ENCODE measurements at places on chromosomes 6 and 20.

DNA sequence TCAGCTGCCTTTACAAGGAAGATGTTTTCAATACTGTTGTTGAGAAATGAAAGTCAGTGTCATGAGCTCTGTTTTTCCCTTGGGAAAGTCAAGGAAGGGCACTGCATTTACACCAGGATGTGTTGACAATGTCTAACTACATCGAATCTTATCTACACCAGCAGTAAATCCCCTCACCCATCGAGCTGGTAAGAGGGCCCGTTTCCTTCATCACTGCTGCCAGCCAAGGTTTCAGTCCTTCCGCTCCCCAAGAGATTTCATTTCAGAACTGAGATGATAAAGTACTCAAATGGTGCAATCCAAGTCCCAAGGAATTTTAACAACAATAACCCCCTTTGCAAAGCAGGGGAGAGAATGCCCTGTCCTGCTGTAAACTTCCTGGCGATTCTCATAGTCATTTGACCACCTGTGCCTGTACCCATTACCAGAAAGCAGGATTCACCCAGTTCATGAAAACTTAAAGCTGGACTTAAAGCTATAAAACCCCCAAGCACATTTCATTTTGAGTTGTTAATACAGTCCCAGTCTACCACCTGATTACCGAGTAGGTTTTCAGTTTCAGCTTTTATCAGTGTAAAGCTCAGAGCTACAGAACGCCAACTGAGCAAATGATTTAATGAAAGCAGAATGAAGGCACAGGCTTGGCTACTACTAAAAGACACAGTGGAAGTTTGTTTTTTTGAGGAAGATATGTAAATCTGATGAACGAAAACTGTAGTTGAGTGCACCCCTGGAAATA, 122.5 kb upstream of the TAB2 start:
- no peak for DNase-seq

DNA sequence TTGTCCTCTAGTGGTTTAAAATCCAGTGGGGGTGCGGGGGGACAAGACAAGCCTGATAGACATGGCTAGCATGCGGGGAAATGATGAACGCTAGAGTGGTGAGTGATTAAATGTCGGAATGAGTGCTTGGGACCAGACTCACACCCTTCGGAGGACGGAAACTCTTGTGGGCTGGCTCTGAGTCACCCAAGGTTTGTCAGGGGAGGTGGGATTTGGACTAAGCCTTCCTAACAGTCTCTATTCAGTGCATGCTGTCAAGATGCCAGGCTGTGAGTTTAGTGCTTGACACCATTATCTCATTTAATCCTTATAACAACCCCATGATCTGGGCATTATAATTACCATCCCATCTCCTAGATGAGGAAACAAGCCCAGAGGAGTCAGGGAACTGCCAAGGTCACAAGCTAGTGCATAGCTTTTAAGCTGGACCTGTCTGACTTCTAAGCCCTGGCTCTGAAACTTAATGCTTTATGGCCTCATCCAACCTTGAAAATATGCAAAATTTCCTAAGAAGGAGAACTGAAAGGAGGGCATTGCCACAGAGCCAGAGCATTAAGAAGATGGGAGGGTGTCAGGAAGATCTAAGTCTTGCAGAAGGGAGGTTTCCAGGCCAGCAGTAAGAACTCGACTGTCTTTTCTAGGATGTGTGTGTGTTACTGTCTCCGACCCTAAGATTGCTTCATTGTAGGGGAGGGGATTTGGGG, 168.7 kb upstream of the LRFN2 start:
- DNase-seq = no peak

- no peak for DNase-seq
These were observed 108.7 kb upstream of the LY86 start for GRCh38 chr6:6479785-6480184.

GRCh38 chr20:58693226-58694006, 816 bp downstream of the NPEPL1 start:
- DNase-seq = no peak

DNA sequence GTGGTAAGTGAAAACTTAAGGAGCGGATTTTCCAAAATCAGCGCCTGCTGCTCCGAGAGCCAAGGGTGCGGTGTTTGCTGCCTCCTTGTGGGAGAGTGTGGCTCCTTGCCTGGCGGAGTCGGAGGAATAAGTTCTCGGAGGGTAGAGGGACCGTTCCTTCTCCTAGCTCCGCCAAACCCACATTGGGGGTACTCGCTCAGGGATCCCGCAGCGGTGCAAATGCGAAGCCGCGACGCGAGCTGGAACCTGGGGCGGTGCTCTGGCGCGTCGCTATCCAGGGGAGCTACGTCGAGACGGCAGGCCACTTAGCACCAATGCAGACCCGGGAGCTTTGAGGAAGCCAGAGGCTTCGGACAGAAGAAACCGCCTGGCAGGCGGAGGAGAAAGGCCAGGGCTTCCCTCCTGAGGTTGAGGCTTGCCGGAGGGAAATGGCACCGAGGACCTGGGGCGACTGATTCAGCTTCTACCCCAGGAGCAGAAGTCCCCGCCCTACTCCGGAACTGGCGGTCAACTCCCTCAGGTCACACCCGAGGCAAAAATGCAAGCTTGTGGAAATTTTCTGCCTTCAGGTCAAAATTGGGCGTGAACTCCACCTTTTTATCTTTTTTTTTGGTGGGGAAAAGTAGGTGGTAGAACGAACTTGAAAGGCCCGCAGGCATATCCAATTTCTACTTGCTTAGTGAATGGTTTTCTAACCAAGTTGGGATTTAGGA, 5.7 kb upstream of the DDX43 start:
- DNase-seq = no peak

DNA sequence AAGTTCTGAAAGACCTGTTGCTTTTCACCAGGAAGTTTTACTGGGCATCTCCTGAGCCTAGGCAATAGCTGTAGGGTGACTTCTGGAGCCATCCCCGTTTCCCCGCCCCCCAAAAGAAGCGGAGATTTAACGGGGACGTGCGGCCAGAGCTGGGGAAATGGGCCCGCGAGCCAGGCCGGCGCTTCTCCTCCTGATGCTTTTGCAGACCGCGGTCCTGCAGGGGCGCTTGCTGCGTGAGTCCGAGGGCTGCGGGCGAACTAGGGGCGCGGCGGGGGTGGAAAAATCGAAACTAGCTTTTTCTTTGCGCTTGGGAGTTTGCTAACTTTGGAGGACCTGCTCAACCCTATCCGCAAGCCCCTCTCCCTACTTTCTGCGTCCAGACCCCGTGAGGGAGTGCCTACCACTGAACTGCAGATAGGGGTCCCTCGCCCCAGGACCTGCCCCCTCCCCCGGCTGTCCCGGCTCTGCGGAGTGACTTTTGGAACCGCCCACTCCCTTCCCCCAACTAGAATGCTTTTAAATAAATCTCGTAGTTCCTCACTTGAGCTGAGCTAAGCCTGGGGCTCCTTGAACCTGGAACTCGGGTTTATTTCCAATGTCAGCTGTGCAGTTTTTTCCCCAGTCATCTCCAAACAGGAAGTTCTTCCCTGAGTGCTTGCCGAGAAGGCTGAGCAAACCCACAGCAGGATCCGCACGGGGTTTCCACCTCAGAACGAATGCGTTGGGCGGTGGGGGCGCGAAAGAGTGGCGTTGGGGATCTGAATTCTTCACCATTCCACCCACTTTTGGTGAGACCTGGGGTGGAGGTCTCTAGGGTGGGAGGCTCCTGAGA, at the start of gene HFE:
Gene HFE (plus strand): TSS at position 146 of the 832 bp plus-strand sequence. CDS start 12 bp downstream, at position 158.
- no peak for DNase-seq

GRCh38 chr6:157980288-157981131, 1.2 kb upstream of the SYNJ2 start:
- no peak for DNase-seq

DNA sequence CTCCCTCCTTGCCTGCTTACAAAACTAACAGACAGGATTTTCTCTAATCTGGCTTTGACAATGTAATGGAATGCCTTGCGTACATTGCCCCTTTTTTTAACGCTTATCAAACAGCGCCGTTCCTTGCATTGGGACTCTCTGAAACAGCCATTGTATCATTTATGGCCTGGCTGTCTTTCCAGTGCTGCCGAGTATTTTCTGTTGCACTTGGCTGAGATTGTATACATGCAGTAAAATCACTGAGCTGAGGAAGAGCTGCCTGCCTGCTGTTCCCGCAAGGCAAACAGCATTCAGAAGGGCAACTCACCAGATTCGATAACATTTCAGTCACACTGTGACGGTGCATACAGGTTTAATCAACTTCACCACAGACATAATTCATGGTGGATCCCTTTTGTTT, 106.0 kb downstream of the SH3BGRL2 start:
- DNase-seq = no peak

DNA sequence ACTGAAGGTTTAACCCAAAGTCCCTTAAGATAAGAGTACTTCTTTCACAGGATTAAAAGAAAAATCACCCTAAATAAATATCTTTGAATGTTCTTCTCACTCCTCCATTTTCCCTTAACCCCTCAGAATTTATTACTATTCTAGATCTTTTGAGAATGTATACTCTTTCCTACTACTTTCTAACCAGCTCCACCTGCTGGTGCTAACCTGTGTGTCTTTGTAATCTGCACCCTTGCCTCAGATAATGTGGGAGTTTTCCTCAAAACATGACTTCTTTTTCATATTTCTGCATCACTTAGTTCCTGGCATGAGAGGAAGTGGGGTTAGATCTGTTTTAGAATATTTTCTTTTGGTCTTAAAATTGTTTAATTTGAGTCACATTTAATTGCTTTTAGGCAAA, 394.2 kb downstream of the BMP2 start:
- DNase-seq = no peak

GRCh38 chr20:50439539-50440453, 70.4 kb upstream of the PTPN1 start:
- no peak for DNase-seq

DNA sequence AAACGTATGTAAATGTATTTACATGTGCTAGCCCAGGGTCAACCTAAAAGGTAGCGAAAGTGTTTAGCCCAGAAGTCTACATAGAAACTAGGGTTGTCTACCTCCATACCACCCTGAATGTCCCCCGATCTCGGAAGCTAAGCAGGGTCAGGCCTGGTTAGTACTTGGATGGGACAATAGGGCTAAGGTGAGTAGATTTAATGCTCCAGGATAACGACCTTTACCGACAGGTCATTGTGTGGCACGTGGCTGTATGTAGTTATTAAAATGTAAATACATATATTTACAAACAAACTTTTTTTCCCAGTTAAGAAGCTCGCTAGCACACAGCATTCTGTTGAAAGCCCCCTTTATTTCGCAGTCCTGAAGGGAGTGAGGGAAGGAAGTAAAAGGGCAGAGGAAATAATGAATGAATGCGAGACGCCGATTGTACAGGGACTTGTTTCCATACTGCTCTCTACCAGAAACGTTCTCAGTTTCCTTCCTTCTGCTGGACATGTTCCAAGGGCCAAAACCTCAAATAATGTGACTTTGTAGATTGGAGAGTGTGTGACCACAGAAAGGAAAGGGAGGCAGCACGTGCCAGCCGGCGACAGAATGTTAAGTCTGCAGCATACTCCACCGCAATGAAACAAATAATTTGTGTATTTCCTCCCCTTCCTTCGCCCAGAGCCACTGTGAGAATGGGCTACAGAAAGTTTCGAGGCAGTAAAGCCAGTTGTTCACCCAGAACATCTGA, 612 bp downstream of the ADAT2 start:
- DNase-seq = no peak

- DNase-seq = no peak
These were observed 182.6 kb upstream of the JAG1 start for GRCh38 chr20:10856237-10857015.

GRCh38 chr6:36783603-36784375, 55.5 kb downstream of the CPNE5 start:
- DNase-seq = no peak

GRCh38 chr20:46367967-46368901, 38.2 kb downstream of the ELMO2 start:
- DNase-seq = no peak

- no peak for DNase-seq
These were observed 27.6 kb downstream of the CD40 start for GRCh38 chr20:46145713-46146112.

- DNase-seq = no peak
These were observed 78.8 kb upstream of the ZNFX1 start for GRCh38 chr20:49356676-49357075.

DNA sequence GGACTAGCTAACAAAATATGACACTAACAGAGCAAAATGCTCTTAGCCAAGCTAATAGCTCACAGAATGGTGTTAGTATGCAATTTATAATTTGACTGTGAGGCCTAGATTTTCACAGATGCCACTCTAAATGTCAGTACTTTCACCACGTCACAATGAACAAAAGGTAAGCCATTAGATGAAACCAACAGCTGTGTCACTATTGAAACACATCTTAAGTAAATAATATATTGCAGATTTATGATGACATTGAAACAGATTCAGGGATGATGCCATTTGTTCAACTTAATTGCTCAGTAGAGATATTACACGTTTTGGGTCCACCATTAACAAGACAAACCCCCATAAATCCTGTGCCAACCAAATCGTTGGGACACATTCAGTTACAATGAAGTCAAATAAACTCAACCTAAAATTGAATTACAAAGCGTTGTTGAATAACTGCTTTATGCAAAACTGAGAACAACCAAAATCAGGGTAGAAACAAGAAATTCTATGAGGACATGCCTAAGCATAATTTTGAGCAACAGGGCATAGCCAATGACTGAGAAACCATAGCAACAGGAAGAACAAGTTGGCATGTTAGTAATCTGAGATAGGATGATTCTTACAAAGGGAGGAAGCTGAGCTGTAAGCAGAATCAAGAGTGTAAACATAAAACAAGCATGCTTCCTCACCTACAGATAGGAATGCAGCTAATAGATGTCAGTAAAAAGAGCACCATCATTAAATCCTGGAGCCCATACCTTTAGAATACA, 85.6 kb upstream of the KHDRBS2 start:
- DNase-seq = no peak

DNA sequence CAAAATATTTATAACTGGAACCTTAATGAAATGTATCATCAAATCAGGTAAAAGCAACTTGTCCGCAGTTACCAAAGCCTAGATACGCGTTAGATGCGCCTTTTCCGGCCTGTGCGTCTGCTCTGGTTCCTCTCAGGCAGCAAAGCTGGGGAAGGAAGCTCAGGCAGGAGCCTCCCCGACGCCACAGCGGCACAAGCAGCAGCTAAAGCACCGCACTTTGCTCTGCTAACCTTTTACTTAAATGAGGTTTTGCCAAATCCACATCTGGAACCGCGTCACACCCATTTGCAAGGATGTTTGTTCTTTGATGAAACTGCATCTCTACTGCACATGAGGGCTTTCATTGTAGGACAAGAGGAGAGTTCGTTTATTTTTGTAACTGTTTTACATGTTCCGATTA, 36.8 kb downstream of the THBS2 start:
- DNase-seq = no peak

GRCh38 chr6:11700118-11700718, 78.4 kb downstream of the ADTRP start:
- DNase-seq = no peak

GRCh38 chr6:84204011-84204410, 23.4 kb downstream of the CEP162 start:
- no peak for DNase-seq

- no peak for DNase-seq
These were observed 37.6 kb upstream of the IRF4 start for GRCh38 chr6:353642-354614.

GRCh38 chr6:169252505-169253189, 999 bp downstream of the THBS2 start:
- no peak for DNase-seq

DNA sequence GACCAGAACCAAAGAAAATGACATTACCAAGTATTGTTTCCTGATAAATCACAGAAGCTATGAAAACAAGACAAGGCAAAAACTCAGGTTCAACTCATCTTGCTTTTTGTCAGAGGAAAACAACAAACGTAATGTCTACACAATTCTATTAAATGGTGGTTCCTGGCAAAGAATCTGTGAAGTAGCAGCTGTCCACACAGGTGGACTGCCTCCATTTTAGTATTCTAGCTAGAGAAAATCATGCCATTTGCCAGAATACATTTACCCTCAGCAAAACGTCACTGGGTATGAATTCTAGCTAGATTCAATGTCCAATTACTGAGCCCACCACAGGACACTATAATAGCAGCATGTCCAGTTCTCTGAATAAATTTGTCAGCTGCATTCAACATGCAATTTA, 125.4 kb downstream of the ADGRB3 start:
- DNase-seq = no peak
